ENCODE measurements at places on chromosomes 7 and 10.

DNA sequence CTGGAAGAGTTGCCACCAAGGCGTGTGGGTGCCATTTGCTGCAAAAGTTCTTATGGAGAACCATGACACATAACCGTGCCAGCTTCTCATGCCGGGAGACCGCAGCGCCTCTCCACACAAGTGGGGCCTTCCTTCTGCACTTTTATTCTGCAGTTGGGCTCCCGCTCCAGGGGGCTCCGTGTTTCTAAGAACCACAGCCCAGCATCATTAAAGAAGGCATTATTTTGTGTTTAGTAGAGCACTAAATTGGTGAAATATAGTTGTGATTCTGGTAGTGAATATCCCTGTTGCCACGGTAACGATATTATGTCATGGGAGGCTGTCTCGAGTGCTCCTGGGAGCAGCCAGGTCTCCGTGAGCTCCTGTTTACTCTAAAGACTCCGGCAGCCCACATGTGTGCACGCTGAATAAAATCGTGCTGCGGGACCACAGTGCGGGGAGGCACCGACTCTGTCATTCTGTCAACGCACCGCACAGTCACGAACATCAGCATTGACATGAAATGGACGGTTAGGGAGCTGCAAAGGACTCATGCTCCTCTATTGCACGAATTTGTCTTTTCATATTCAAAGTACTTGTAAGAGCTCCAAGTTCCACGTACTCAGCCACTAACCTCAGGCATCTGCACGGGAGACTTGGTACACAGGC, 68.8 kb upstream of the PITRM1 start:
- DNase-seq: no peak

DNA sequence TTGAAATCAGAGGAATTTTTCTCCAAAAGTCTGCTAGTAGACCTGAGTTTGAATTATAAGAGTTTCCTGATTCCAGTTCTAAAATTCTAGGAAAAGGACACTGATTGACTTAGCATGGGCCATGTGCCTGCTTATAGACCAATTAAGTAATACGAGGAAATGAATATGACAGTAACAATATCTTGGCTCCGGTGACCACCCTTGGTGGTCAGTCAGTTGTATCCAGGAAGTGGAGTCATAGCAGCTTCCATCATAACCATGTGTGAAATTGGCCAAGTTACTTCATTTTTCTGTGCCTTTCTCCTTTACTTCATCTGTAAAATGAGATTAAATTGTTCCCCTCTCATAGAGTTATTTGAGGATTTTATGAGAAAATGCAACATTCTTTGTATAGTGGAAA, 66.9 kb downstream of the MTPAP start:
- peak; percentile 32 for DNase-seq

GRCh38 chr7:80640846-80641245, 2.4 kb downstream of the CD36 start:
- DNase-seq: no peak

DNA sequence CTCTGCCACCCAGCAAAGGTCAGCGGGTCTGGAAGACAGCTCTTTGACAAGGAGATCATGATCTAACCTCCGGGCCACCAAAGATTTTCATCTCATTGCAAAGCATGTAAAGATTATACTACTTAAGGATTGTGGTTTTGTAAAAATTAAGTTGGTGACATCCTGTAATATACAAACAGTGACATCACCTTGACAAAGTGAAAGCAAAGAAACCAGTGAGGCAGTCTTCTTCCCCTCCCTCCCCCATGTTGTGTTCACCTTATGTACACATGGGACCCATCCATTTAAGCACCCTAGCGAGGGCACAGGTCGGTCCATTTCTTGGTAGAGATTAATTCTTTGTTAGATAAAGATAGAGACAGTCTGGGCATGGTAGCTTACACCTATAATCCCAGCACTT, 3.9 kb downstream of the MDH2 start:
- DNase-seq: no peak

- DNase-seq: no peak
Observed at GRCh38 chr10:19606968-19607367, 209.3 kb upstream of the PLXDC2 start.

DNA sequence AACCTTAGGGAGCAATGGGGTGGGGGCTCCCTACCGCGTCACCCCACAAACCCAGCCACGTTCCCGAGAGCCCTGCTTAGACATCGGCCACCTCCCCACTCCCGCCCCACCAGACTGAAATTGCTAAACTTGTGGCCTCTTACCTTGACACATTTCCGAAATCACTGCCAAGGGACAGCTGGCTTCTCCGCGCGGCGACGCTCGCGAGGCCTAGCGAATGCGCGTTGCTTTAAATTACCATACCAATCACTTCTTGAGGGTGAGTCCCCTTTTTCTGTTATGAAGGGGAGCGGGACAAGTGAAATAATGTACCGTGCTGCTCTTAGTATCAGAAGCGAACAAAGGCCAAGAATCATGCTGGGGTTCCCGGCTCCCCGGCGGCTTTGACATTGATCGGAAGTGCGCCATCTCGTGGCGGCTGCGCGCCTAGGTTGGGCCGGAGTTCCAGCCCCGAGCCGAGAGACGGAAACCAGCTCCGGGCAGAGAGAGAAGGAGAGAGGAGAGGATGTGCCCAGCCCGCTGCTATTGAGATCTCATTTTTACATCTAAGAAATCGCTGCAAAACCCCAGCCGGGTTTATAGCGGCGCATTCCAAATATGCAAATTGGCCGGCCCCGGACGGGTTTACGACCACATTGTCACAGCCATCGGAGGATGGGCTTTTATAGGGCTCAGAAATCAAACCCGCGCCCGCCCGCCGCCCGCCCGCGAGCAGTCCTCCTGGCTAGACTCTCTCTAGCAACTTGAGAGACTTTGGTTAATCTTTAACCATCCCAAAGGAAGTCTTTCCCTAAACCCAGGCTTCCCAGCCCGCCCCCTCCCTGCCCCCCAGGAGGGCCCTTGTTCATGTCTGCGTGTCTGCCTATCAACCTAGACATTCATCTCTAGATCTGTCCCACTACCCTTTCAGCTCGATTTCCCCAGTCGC, 5.3 kb downstream of the HOXA11 start:
- DNase-seq: no peak

DNA sequence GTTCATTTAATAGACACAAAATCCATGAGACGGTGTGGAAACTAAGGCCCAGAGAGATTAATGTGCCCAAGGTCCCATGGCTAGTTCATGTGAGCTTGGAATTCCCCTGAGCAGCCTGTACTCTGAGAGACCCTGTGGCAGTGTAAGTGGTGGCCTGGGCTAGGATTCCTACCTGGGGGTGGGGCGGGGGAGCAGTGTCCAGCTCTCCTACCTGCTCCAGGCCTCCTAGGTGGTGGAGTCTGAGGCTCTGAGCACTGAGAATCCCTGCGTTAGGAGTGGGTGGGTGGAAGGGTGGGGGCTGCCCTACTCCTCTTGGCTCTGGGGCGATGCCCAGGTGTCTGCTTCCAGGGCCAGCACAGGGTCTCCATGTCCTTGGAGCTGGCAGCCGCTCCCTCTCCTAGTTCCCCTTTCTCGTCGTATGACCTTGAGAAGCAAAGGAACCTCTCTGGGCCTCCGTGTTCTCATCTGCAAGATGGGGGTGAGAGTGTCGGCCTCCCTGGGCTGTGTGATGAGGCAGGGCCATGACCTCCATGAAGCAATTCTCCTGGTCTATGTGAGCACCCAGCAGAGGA, 2.5 kb downstream of the SNCG start:
- no peak for DNase-seq

GRCh38 chr7:76316984-76317781, 14.7 kb downstream of the HSPB1 start:
- DNase-seq: no peak

- DNase-seq: no peak
Observed at GRCh38 chr10:48604039-48604990, 558 bp downstream of the ARHGAP22 start.

- peak; percentile 46 for DNase-seq
Observed at GRCh38 chr7:130897515-130898419, 163.8 kb upstream of the KLF14 start.

DNA sequence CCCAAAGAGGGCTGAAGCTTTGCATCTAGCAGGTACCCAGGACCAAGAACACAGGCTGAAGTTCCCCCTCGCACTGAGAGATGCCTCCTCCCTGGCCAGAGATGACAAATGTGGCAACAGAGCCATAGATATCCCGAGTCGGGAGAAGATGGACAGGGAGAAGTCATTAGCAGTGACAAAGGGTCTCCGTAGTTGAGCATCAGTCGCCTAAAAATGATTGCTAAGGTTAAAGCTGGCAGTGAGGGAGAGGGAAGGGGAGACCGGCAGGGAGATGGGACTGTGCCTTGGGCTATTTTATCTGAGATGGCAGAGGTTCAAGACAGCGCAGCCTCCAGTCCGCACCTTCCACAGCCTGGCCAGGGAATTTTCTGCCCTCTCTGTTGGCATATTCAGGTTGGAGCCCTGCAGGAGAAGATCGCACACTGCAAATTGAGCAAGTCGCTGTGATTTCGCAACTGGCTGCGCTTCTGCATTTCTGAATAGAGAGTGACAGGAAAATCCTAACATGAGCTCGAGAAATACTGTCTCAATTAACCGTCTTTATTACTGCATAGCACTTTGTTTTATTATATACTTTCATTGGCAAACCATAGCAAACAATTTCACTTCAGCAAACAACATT, 238.9 kb upstream of the GPR26 start:
- DNase-seq: peak; percentile 1

DNA sequence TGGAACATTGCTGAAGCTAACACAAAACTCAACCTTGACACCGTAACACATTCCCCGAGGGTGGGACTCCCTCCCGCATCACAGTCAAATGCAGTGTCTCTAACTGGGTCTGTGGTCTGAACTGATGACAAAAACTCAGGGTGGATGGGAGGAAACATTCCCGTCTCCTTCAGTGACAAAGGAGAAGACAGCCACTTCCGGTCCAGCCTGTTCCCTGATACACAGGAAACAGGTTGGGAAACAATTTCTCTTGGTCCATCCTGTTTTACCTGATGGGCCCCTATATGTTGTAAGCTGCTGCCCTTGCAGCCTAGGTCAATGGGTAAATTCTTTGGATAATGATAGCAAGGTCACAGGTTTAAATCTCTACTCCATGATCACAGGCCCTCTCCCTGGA, 20.4 kb downstream of the SLC13A4 start:
- DNase-seq: no peak

- no peak for DNase-seq
Observed at GRCh38 chr10:17689137-17689536, 45.2 kb downstream of the STAM start.

- DNase-seq: no peak
Observed at GRCh38 chr10:75658915-75659314, 227.5 kb downstream of the LRMDA start.

GRCh38 chr7:21941611-21942141, 4.0 kb downstream of the CDCA7L start:
- DNase-seq: peak; percentile 78

GRCh38 chr10:112374724-112375541, 1.0 kb downstream of the ACSL5 start:
- DNase-seq: peak; percentile 19

DNA sequence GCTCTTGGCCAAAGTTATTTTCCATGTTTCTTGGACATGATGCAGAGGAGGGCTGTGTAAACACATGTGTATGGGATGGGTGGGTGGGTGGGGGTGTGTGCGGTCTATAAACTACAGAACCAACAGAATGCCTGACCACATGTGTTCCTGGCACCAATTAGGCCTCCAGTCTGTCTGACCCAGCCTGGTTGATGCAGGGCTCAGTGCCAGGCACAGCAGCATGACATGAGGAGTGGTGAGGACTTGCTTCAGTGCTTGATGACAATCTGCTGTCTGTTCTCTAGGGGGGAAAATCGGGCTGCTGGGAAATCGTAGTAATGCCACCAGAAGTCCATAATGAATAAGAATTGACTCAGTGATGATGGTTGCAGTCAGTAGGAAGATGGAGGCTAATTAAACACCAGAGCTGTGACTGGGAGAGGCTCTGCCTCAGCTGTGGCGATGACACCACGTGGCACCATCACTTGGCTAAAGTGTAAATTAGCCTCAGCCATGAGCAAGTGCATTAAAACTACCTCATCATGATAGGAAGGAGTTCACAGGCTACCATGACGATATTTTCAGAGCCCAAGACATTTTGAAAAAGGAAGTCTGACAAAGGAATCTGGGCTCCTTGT, 260.1 kb upstream of the PODXL start:
- no peak for DNase-seq

DNA sequence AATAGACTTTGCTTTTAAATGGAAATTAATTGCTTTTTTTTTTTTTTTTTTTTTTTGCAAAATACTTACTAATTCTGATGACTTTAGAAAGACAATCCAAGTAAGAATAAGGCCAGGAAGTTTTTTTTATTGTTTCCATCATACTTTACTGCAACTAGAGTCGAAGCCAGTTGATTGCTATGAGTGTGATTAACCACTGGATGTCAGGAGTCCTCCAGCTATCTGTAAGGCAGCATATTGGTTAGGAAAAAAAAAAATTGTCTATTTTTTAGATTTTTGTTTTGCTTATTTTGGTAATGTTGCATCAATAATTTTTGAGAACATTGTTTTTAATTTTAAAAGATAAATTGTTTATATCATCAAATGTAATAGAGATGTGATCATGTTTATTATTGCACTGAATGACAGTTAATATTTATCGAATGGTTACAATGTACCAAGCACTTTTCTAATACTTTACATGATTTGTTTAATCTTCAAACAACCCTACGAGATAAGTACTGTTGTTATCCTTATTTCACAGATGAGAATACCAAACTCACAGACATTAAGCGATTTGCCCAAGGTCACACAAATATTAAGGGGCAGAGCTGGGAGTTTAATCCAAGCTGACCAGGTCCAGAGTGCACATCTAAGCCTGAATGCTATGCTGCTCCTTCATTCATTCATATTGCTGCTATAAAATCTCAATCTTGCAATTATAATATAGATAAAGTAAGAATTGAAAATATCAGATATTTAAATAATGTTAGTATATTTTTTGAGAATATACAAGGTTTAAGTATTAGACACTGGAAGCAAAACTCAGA, 19.9 kb upstream of the LMOD2 start:
- DNase-seq: no peak

DNA sequence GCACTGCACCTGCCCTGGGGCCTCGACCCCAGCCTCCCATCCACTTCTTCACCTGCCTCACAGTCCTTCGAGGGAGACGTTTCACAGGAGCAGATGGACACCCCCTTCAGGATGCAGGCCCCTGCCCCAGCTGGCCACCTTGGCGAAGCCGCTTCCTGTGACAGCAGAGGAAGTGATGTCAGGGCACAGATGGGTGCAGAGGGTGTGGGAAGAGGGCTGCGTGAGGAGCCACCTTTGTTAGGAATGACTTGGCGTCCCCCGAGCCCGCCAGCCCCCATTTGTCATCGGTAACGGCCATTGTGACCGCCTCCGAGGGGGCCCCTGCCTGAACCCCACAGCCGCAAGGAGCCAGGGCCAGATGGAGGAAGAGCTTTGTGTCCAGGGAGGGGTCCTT, 47.4 kb upstream of the SLC29A3 start:
- no peak for DNase-seq

GRCh38 chr10:58570307-58570723, 57.6 kb downstream of the BICC1 start:
- no peak for DNase-seq

Measured in GF-D8 (cell line).